ENCODE measurements at places on chromosomes 6 and 20.

GRCh38 chr6:49666930-49667757 lies 30.5 kb upstream of the RHAG start:
- DNase-seq = no peak

- no peak for DNase-seq
Measured at GRCh38 chr6:161058741-161059140, 67.2 kb downstream of the MAP3K4 start.

GRCh38 chr6:30857112-30857511 lies 27.2 kb upstream of the DDR1 start:
- DNase-seq = no peak

DNA sequence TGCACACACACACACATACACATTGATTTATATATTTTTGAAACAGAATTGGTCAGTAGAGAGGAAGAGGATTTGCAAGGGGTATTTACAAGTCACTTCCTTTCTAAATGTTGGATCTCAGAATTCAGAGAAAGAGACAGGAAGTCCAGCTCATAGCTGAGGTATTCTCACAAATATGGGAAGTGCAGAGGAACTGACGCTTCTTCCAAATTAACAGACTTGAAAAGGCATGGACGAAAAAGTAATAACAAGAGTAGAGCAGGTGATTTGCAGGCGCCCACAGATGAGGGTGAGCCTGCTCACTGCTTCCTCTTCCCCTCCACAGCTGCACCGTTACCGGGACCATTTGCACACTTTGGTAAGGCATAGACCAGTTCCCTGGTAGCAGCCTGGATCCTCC lies 246.4 kb downstream of the PHACTR1 start:
- no peak for DNase-seq

DNA sequence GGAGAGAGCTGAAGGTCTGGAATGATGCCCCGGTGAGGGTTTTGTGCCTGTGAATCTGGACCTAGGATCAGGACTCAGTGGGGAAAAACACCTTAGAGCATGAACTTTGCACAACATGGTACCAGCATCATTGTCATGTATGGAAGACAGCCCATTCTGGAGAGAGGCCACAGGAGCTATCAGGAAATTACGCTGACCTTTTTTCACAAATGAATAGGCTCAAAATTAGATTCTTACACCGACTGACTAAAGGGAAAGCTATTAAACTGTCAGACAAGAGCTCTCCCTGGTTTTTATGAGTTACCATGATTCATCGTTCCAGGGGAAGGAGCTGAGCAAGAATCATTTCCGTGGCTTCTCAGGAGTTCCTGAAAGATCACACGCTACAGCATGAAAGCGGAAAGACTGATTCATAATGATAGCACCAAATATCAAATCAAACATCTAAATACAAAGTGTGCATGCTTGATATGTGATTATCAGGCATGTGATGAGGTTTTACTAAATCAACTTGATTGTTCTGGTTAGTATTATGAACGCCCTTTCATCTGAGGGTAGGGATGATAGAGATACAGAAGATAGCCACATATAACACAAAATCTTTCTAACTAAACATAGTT lies 224.9 kb upstream of the SMLR1 start:
- DNase-seq = no peak

DNA sequence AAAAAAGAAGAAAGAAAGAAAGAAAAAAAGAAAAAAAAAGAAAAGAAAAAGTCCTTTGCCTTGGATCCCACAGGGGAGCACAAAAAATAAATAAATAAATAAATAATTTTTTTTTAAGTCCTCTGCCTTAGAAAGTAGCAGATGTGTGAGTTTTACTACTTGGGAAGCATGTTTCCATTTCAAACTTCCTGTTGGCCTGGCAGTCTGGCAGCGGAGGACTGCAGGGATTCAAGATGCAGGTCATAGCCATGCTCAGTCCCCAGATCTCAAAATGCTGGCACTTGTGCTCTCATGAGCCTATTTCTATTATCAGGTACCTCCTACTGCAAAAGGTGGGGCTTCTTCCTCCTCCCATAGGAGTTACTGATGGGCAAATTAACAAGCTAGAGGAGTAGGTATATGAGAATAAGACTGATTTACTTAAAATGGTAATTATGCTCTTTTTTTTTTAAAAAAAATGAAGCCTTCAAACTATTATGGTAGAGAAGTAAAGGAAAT lies 54.2 kb upstream of the MAP7 start:
- DNase-seq = no peak

- no peak for DNase-seq
Measured at GRCh38 chr6:169220068-169220964, 33.3 kb downstream of the THBS2 start.

- DNase-seq = no peak
Measured at GRCh38 chr20:59985864-59986263, 27.6 kb downstream of the CDH26 start.

DNA sequence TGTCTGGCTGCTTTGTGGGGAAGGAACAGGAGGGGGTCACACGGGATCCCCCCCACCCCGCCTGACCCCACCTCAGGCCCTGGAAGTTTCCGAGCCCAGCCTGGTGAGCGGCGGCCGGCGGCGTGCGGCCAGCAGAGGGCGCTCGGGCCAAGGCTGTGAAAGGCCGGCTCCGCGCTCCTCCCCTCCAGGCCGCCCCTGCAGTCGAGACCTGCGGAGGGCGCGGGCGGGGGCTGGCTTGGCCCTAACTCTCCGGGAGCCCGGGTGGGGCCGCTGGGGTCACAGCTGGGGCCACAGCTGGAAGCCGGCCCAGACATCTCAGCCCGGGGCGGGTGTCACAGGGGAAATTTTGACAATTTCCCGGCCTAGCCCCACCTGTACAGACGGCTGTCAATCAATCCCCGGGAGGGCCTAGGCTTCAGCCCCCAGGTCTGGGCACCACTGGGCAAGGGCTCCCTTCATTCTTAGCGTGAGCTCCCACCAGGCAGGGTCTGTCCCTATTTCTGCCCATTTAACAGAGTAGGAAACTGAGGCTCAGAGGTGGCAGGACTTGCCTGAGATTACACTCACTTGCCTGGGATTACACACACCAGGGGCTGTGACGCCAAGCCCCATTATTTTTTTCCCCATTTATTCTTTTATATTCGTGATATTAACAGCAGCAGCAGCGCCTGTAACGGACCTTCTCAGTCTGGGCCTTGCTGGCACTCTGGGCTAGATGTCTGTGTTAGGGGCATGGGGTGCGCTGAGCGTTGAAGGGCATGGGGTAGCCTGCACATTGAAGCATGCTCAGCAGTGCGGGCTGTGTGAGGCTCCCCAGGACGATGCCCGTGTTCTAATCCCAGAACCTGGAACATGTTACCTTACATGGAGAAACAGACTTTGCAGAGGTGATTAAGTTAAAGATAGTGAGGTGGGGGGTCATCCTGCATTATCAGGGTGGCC lies 23.0 kb downstream of the ZBP1 start:
- peak; percentile 87 for DNase-seq

DNA sequence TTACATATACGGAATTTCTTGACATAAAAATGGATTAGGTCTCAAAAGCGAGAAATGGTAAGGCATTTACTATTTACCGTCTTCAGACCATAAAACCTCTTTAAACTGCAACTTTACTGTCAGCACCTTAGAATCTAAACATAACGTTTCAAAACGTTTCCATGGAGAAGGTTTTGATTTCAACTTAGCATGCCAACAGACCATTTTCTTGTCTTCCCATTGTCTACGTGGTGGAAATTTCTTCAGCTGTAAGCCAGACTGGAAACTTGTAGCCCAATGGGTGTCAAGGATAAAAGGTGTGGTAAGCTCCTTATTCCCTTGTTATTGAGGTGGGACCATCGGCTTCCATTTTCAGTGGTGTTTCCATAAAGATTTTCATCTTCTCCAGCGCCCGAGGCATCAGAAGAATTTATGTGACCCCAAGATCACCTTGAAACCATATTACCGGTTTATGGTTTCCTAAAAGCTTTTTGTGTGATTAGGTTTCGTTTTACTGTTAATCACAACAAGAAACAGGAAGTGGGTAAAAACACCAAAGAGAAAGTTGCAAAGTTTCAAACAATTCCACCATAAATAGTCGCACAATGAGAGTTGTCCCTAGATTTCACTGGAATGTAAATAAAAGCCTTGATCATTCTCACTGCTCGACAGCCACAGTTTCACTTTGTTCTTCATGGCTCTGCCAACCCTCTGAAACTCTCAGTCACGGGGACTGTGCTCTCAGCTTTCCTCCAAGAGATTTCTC lies 63.0 kb upstream of the CD2AP start:
- DNase-seq = no peak

GRCh38 chr6:160999516-160999915 lies 7.9 kb downstream of the MAP3K4 start:
- no peak for DNase-seq

- DNase-seq = no peak
Measured at GRCh38 chr6:14138701-14139215, 21.2 kb downstream of the CD83 start.

DNA sequence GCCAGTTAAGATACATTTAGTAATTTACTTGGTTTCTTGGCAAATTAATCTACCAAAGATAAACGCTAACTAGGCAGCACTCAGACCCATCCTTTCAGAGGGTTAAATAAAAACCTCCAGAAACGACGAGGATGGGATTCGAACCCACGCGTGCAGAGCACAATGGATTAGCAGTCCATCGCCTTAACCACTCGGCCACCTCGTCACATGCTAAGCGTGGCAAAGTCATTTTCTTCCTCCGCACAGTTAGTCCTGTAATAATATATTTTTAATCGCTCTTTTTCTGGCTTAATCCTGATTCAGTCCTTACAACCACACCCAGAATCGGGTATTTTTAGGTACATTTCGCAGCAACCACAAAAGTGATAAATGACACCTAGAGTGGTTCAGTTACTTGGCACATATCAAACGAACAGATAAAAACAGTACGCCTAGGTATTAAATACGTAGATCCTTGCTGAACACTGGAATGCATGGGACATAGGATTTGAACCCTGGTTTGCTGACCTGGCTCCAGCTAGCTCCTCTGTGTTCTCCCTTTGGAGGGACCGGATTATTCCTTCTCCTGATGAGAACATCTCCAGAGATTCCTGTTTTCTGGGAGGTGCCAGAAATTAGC lies 71.6 kb downstream of the GPX5 start:
- DNase-seq = no peak

GRCh38 chr20:51871943-51872342 lies 69.6 kb upstream of the SALL4 start:
- DNase-seq = no peak

DNA sequence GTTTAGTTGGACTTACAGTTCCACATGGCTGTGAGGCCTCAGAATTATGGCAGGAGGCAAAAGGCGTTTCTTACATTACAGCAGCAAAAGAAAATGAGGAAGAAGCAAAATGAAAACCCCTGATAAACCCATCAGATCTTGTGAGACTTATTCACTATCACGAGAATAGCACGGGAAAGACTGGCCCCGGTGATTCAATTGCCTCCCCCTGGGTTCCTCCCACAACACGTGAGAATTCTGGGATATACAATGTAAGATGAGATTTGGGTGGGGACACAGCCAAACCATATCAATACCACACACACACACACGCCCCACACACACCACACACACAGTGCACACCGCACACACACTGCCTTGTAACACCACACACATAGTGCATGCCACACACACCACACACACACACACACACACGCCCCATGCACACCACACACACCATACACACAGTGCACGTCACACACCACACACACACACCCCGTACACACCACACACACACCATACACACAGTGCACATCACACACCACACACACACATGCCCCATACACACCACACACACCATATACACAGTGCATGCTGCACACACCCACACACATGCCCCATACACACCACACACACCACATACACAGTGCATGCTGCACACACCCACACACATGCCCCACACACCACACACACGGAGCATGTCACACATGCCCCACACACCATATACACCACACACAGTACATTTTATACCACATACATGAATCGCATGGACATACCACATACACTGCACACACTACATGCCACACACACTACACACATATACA lies 310.5 kb downstream of the TAF4 start:
- peak; percentile 71 for DNase-seq

- peak; percentile 74 for DNase-seq
Measured at GRCh38 chr6:119484598-119484997, 135.0 kb upstream of the MAN1A1 start.

- no peak for DNase-seq
Measured at GRCh38 chr20:2252419-2252997, 43.3 kb upstream of the TGM3 start.

- DNase-seq = no peak
Measured at GRCh38 chr6:85551264-85551663, 42.4 kb downstream of the SNX14 start.

- no peak for DNase-seq
Measured at GRCh38 chr6:105167914-105168313, 11.9 kb downstream of the POPDC3 start.

GRCh38 chr20:31906001-31906400 lies 35.6 kb downstream of the TTLL9 start:
- peak; percentile 80 for DNase-seq

GRCh38 chr6:122790423-122791309 lies 1.6 kb downstream of the SMPDL3A start:
- DNase-seq = no peak

DNA sequence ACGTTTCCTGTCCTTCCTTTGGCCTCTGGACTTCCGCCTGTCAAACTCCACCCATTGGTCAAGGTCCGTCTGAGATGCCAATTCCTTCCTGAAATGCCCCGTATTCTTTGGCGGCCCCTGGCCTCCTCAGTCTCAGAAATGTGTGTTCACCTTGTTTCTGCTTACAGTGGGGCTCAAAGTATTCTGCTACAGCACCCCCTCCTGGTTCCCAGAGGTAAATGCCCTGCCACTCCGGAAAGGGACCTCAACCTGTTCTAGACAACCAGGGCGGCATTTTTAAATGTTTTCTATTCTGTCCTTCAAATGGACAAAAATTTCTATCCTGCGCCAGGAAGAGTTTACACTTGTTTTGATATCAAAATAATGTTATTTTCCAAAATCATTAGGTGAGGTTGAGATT lies 12.1 kb upstream of the PAX1 start:
- DNase-seq = no peak

DNA sequence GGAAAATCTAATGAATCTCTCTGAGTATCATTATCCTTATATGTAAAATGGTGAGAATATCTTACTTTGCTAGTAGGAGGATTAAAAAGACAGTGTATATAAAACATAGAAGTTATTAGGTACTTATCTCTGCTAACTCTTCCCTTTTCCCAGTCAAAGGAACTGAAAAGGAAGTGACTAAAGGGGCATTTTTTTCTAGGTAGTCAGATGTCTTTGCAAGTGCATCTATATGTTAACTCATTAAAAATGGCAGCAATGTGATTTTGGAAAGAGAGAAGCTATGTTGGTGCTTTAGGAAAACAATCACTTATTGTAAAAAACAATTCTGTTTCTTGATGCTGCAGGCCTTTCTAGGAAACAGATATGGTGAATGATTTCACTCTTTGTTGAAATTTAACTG lies 180.9 kb downstream of the SAMD5 start:
- DNase-seq = no peak

DNA sequence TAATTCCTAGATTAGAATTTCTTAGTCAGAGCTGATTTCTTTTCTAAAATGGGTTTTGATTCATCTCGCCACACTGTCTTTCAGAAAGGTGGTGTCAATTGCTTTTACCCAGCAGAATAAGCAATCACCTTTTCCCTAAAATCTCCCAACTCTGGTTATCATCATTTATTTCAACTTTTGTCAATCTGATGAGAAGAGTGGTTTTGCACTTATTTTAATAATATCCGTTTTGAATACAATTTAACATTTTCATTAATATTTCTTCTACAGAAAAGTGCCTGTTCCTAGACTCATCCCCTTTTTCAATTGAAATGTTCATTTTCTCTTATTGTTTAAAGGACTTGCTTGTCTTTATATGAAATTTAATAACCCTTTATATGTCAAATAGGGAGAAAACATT lies 8.2 kb upstream of the NCR2 start:
- DNase-seq = no peak
